ENCODE measurements at places on chromosomes 12 and 14.

DNA sequence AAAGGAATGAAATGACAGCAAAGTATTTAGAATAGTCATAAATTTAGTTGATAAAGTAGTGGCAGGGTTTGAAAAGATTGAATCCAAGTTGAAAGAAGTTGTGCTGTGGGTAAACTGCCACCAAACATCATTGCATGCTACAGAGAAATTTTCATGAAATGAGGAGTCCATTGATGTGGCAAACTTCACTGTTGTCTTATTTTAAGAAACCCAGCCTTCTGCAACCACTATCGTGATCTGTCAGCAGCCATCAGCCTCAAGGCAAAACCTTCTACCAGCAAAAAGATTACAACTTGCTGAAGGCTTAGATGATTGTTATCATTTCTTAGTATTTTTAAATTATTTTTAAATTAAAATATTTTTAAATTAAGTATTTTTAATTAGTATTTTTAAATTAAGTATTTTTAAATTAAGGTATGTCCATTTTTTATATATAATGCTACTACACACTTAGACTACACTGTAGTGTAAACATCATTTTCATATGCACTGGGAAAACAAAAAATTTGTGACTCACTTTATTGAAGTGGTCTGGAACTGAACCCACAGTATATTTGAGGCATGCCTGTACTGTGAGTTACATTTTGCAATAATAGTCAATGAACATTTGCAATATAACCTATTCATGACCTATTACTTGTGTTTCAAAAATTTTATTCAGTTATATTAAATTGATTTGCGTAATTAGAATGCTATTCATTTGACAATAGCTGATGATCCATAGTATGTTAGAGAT lies 67.2 kb upstream of the SYT1 start:
- DNase-seq, result no peak

- DNase-seq, result no peak
Measured at GRCh38 chr12:114253976-114254778, 151.8 kb downstream of the TBX5 start.

GRCh38 chr14:55448141-55448614 lies 7.8 kb upstream of the TBPL2 start:
- DNase-seq, result no peak

DNA sequence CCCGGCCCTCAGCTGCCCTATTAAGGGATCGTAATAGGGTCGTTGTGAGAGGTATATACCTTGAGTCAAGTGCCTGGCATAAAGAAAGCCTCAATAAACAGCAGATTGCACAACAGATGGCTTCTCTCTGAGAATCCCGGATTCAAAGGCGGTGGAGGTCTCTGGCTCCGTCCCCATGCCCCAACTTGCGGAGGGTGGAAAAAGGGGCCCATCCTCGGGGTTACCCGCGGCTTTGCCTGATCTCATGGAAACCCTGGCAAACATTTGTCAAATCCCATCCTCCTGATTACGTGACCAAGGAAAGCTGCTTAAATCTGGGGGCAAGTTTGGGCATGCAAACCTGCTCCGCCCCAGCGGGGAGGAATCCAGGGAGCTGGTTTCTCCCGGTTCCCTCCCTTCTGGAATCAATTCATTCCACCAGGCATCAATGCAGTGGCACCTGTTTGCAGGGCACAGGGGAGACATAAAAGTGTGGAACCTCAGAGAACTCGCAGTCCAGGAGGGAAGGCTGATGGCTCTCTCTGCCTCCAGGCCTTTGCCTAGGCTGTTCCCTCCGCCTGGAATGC lies 12.3 kb downstream of the TRPV4 start:
- DNase-seq, result no peak

DNA sequence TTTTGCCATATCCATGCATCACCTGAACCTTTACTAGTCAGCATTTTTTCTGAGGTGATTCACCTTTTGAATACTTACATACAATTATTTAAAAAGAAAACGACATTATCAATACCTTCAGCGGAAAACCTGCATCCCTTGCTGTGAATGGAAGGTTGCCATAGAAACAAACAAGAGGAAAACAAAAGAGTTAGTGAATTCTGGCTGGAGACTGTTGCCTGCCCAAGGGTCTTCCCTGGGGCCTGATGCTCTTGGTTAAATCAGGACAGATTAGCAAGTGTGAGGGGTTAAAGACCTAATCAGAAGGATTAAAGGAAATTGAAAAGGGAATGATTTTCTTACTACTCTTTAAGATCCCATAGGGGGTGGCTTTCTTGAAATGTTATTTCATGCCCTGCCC lies 96.0 kb upstream of the WSCD2 start:
- DNase-seq, result no peak

DNA sequence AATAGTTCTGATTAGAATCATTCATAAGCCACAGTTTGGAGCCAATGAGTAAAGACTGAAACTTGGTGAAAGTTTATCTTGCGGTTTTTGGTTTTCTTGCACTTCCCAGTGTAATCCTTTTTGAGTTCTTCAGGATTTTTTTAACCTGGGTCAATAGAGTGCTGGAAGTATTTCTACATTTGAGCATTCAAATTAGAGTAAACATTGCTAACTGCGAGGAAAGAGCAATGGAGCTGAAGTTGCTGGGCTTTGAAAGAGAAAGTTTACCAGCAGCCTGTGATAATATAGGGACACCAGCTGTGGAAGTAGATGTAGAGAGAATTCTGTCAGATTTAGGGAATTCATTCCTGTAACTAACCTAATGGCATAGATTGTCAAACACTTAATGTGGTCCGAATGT lies 30.3 kb downstream of the ANO6 start:
- DNase-seq, result no peak

- no peak for DNase-seq
Measured at GRCh38 chr12:16407346-16407745, 59.9 kb downstream of the MGST1 start.

DNA sequence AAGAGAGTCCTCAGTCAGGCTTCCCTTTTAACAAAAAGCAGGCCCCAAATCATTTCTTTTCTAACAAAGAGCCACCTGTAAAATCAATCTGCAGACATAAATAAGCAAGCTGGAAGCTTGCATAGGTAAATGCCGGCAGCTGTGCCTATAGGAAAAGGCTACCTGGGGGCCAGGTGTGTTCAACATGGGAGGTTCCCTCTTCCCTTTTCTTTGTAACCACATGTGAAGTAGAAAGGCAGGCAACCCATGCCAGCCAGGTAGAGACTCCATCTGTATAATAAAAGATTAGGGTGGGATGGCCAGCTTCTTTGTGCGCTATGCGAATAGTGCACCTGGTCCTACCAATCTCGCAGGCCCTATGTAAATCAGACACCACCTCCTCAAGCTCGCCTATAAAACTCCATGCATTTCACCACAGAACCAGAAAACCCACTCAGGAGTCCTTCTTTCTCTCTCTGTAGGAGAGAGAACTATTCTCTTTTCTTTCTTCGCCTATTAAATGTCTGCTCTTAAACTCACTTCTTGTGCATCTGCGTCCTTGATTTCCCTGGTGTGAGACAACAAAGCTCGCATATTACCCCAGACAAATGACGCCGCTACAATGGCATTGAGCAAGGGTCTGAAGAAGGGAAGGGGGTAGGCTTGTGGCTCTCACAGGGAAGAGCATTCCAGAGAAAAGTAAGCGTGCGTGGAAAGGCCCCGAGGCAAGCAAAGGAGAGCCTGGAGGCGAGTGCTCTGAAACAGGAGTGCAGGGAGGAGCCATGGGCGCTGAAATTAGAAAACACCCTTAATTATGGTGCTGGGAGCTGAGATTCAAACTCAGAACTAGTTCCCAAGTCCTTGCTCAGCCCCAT lies 67.2 kb downstream of the TTC9 start:
- DNase-seq, result no peak

DNA sequence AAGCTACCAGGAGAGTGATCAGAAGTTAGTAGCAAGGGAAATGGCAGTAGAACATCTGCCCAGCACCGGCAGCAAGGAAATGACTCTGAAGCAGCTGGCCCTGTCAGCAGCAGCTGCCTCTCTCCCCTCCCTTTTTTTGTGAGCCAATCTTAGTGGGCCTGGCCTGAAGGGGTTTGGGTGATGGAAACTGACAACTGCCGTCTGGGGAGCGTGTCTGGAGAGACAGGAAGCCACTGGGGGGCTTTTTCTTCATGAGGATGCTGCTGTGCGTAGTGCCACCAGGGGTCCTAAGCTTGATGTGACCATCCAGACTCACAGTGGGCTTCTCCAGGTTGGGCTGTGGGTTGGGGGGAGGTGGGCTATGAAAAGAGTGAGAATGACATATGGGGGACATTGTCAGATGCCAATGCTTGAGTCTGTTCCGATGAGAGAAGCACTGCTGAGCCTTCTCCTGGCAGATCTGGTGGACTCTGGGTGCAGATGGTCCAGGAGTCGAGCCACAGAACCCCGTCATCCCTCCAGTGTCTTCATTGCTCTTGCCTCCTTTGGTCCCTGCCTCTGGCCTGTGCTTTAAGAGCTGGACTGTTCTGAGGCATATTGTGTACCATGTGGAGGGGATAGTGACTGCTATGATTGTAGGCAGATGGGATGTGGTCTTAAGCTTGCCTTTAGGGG lies 87.6 kb upstream of the HIF1A start:
- no peak for DNase-seq

GRCh38 chr12:5484426-5484825 lies 52.5 kb downstream of the NTF3 start:
- DNase-seq, result no peak

GRCh38 chr14:80988735-80989429 lies 33.5 kb downstream of the TSHR start:
- no peak for DNase-seq

DNA sequence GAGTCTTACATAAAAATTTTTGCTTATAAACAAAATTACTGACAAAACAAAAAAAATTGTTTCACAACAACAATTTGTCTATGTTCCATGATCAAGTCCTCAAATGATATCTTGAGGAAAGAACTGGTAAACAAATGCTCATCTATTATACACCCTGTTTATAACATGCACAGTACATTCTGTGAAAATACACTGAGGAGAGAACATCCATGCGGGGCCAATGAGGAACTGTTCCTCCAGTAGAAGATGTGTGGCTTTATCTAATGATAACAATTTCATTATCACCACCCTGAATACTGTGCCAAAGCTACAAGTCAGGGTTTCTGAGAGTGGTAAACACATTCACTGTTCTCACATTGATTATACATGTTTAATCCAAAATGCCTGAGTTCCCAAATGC lies 10.8 kb downstream of the MLH3 start:
- DNase-seq, result no peak

GRCh38 chr12:133026996-133027395 lies 10.3 kb upstream of the ZNF84 start:
- DNase-seq, result no peak

DNA sequence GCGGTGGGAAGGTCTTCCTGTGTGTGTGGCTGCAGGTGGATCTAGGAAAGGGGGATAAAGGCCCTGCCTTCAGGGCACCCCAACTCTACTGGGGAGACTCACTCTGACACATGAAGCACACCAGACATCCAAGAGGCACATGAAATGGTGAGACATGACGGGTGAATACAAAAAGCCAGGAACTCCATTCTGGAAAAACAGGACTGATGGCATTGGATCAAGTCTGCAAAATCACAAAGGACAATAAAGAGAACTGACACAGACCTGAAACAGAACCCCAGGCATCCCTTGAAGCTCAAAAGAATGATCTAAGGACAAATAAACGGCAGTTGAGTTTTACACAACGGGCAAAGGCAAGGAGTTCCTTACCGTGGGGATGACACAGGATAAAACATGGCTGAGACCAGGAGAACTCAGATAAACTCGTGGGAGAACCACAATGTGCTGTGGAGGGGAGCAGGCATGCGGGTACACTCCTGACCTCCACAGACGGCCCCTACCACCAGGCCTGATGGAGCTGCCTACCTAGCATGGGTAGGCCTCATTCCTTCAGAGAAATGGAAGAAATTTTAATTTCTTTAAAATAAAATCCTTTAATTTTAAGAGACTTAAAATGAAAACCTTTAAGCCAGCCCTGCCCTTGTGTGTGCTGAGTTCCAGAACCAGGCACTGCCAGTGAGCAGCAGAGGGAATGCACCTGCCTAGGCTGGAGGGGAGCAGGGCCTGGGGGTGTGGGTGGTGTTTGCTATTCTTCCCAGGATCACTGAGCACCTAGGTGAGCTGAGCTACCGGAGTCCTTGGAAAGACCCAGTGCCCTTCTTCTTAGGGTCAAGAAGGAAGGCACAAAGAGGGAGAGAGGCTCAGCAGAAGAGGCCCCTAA lies 100.1 kb downstream of the SINHCAF start:
- no peak for DNase-seq

DNA sequence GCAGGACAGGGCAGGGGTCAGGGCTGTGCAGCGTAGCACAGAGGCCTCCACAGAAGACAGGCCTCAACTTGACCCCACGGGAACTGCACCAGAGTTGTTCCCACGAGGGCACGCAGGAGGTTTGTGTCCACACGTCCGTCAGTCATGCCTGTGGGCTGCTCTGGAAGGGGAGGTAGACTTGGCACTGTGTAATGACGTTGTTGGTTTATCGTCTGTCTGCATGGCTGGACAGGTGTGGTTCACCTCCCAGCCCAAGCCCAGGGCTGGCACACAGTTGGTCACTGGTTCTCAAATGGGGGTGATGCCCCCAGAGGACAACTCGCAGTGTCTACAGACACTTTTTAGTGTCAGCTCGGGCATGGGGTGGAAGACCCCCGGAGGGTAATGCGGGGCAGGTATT lies 45.8 kb downstream of the CCNK start:
- DNase-seq, result no peak

- no peak for DNase-seq
Measured at GRCh38 chr12:123054371-123054770, 73.9 kb downstream of the ARL6IP4 start.

DNA sequence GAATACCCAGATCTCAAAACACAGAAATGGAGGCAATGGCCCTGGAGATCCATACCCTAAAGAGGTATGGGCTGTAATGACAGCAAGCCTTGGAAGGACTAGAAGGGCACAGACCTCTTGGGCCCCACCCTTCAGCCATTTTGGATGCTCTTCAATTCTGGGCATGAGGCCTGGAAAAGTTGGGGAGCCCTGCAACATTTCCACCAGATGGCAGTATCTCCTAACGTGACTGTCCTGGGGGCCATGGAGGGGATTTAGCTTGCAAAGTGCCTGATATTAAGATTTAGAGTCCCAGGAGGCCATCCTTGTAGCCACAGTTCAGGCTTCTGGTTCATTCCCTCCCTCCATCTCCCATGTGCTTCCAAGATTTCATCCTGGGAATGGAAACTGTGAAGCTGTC lies 30.2 kb downstream of the KCNA5 start:
- no peak for DNase-seq

- no peak for DNase-seq
Measured at GRCh38 chr12:24903329-24904088, 45.4 kb downstream of the BCAT1 start.

GRCh38 chr14:64423987-64424386 lies 35.8 kb downstream of the MTHFD1 start:
- no peak for DNase-seq

DNA sequence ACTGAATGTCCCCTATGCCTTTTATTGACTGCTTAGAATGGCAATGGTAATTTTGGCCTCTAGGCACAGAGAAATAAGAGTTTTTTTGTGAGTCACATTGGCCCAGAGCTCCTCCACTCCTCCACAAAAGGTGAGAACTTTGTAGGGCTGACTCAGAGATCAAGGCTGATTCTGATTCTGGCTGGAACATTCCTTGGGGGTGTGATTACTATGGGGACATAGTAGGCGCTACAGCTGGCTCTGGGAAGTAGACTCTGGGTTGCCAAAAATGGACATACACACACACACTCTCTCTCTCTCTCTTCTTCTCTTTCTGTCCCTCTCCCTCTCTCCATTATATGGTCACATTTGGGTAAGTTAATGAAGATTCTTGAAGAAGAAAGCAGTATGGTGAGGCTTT lies 174.6 kb upstream of the DDHD1 start:
- DNase-seq, result no peak

GRCh38 chr14:99755068-99755405 lies 38.2 kb upstream of the EML1 start:
- no peak for DNase-seq

- no peak for DNase-seq
Measured at GRCh38 chr12:98001430-98001829, 514.0 kb upstream of the TMPO start.

All from GF-D8 (cell line).